Germinal center (tissue), 1 donor: ENCODE measurements at places on chromosomes 13 and 19.

GRCh38 chr13:111642156-111642767, 321.8 kb downstream of the TEX29 start:
- no peak for DNase-seq

GRCh38 chr13:20482787-20483186, 42.9 kb downstream of the CRYL1 start:
- no peak for DNase-seq

DNA sequence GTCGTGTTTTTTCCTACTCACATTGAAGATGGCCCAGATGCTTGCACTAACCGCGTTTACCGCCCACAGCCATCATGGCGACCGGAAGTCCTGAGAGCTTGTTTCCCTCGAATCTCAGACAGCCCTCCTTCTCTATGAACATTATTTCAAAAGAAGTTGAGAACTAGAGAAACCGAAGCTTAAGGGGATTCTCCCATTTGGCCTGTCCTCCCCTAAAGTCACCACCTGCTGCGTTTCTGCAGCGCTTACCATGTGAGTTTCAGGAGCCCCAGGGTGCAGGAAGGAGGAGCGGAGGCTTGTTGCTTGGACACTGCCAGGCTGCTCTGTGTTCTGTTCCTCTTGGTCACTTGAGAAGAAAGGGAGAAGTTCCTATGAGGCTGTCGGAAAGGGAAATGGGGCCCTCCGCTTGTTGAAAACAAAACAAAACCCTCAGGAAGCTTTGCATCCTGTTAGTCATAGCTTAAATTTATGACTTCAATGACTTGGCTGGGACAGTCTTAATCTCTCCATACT, 6.2 kb downstream of the CARD8 start:
- DNase-seq, result peak; percentile 45

- DNase-seq, result no peak
Observed at GRCh38 chr13:40563350-40564125, 102.9 kb downstream of the FOXO1 start.

DNA sequence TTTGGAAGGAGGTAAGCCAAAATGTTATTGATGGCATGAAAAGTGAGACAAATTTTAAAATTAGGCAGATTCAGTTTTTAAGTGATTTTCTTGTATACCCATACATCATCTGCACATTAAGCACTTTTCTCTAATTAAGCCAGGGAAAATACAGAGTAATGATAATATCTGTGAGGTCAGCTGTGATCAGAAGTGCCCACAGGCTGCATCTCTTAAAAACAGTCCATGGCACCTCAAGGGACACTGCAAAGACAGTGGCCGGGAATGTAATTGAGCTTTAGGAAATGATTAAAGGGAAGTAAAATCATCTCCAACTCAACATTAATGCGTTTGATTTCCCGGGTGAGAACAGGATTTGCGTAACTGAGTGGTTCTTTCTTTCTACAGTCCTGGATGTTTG, 2.0 kb downstream of the COL4A1 start:
- no peak for DNase-seq

- DNase-seq, result no peak
Observed at GRCh38 chr13:32045537-32045936, 14.0 kb downstream of the FRY start.

DNA sequence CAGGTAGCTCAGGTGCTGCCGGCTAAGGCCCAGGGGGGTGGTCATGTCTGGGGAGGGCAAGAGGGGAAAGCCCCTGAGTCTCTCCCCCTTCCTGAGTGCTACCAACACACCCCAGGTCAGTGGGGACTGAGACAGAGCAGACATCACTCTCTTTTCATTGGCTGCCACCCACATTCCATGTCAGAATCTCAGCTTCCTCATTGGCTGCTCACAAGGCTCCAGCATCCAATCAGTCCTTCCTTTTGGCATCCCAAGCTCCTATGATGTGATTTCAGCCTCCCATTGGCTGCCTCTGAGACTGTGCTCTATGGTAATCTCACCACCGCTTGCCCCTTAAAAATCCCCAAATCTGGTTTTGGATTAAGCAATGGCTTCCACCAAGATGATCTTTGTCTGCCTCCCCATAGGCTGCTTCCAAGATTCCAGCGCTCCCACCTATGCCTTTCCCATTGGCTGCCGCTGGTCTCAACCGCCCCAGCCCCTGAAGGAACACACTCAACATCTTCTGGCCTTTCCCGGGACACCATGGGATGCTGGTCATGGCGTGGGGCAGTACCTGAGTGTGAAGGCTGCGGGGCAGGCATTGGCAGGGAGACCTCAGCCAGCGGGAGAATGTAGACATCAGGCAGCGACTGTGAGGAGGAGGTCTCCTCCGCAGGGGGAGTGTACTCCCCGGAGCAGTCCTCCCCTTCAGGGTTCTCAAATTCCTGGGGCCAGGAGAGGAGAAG, 2.0 kb downstream of the LMTK3 start:
- no peak for DNase-seq

GRCh38 chr13:59690857-59691500, 472.7 kb downstream of the DIAPH3 start:
- no peak for DNase-seq

DNA sequence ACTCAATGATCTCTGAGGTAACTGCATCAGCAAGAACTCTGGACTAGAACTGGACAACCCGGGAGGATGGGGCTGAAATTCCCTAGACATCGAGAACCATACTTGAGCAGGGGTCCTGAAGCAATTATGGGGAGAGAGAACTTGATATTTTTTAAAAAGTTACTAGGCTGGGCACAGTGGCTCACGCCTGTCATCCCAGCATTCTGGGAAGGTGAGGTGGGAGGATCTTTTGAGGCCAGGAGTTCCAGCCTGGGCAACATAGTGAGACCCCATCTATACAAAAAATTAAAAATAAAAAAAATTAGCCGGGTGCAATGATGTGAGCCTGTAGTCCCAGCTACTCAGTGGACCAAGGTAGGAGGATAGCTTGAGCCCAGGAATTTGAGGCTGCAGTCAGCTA, 2.3 kb upstream of the DNAJB1 start:
- no peak for DNase-seq

- peak; percentile 37 for DNase-seq
Observed at GRCh38 chr19:15101479-15102082, 5.6 kb upstream of the SYDE1 start.

- no peak for DNase-seq
Observed at GRCh38 chr19:33715462-33715861, 81.2 kb upstream of the KCTD15 start.

GRCh38 chr19:38784224-38784623, 4.8 kb upstream of the LGALS7B start:
- DNase-seq, result no peak

GRCh38 chr19:12763100-12763499, 11.5 kb downstream of the BEST2 start:
- DNase-seq, result no peak

GRCh38 chr13:80195649-80196048, 145.3 kb downstream of the SPRY2 start:
- DNase-seq, result no peak

- no peak for DNase-seq
Observed at GRCh38 chr13:50826035-50826434, 17.5 kb downstream of the DLEU7 start.

DNA sequence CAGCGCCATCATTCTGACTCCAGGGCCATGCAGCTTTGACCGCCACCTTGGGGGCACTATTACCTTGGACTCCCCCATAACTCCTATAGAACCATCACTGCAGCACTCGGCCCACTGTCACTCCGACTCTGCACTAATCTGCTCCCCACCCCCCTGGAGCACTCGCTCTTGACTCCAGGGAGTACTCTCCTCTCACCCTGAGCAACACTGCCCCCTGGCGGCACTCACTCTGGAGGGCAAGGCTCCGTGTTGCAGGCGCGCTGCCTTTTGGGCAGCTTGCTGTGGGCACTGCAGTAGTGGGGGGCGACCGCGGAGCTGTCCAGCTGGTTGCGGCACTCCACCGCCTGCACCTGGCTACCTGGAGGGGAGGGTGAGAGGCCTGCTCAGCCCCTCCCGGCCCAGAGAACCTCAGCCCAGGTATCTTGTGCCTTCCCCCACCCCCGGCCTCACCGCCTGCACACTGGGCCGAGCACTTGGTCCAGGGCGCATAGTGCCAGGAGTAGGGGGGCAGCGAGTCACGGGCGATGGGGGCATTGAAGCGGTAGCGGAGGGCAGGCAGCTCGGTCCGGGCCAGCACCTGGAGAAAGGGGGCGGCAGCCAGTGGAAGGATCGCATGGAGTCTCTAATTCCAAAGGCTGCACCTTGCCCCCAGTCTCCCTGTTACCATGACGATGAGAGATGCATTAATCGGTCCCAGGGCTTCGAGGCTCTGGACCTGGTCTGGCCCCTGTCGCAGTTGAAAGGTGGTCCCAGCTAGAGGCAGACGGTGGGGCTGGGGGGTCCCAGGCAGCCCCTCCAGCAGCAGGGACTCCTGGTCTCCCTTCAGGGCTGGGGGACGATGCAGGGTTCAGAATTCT, 8.9 kb upstream of the MYO1F start:
- DNase-seq, result peak; percentile 51

GRCh38 chr19:56751078-56751489, 79.5 kb upstream of the ZNF835 start:
- DNase-seq, result no peak

DNA sequence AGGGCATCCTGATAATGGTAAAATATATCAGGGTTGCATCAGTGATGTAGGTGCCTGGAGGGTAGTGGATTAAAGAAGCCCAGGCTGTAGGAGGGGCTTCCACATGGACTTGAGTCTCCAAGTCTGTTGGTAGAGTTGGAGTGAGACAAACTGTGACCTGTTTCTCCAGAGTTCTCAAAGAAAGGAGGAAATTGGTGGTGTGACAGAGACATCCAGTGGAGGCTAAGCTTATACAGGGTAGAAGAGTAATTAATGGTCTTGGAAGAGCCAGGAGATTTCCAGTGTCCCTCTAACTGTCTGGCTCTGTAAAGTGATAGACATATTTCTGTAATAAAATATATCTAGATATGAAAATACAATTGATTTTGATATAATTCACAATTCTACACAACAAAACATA, 61.1 kb downstream of the GPC5 start:
- no peak for DNase-seq

GRCh38 chr19:17419621-17420474, at the start of gene MVB12A:
MVB12A (plus strand) TSS chr19:17420047; CDS start chr19:17420136, 89 bp downstream.
- DNase-seq, result peak; percentile 99

- no peak for DNase-seq
Observed at GRCh38 chr13:73943137-73943964, 190.9 kb downstream of the KLF12 start.

DNA sequence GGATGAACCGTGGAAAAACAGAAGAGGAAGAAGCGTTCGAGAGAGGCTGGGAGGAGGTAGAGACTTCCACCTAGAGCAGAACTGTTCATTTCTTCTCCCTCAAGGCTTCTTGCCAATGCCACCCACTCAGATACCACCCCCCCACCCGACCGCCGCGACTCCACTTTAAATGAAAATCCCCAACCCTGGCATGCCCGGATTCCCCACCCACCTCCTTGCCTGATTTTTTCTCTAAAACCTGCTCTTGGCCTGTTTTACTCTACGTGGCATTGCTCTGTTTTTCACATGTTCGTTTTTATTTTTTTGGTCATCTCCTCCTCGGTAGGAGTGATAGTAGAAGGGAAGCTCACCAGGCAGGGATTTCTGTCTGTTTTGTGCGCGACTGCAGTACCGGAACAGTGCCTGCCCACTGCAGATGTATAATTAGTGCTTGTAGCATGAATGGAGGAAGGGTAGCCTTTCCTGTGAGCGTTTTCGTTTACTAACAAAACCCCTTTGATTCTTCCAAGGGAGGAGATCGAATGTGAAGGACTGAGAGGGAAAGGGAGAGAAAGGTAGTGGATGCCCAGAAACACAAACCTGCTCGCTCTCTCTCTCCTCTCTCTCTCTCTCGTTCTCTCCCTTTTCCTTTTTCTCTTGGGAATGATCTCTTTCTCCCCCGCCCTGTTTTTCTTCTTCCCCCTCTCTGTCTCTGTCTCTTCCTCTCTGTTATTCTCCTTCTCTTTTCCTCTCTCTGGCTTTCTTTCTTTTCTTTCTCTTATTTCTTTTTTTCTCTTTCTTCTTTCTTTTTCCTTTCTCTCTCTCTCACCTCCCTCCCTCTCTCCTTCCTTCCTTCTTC, 2.2 kb downstream of the CD70 start:
- peak; percentile 51 for DNase-seq

DNA sequence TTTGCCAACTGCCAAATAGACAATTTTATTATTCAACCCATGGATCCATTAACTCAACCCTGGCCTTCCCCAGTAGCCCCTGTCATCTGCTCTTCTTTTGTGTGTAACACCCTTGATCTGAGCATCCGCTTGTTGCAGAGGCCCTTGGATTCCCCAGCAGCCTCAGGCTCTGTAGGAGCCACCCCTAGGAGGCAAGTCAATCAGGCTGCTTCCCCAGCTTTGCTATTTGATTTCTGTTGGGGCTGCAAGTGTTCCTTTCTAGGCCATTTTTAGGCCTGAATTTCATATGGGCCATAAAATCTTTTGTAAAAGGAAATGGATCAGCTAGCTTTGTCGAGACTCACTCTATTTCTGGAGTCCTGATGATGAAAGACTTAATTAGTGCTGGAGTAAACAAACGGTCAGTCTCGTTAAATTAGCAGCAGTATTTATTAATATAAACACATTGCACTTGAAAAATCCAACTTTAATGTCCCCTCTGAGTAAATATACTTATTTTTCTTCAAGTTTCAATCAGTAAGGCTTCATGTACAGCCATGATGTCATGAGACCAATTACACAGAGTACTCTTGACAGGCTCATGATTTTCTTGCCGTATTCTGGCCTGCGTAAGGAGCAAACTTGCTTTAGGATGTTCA, 105.3 kb downstream of the RGCC start:
- no peak for DNase-seq

DNA sequence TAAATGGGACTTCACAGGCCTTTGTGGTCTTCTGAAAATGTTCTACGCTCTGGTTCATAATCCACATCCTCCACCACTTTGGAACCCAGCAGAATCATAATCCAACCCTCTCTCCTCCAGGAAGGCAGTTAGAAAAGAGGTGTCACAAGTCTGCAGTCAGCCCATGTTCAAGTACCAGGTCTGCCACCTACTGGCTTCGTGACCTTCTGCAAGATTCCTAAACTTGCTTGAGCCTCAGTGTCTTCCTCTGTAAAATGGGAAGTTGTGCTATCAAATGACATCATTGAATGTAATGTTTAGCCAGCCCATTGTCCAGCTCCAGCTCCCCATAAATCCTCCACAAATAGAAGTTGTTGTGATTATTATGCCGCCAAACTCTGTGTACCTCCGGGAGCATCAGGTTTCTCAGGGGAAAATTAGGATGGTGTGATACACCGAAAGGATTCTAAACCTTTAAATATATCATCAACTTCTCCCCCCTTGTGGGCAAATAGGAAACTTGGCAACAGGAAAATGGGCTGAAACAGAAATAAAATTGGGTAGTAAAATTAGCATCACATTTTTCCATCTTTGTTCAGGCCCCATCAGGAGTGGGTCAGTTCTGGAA, 109.7 kb downstream of the NUFIP1 start:
- DNase-seq, result peak; percentile 11

GRCh38 chr19:30049846-30050667, 108.0 kb downstream of the URI1 start:
- no peak for DNase-seq

- peak; percentile 82 for DNase-seq
Observed at GRCh38 chr13:40668335-40668734, 1.9 kb upstream of the FOXO1 start.

GRCh38 chr19:43798546-43799409, 3.5 kb downstream of the LYPD5 start:
- no peak for DNase-seq
